KG1 (cell line): ENCODE measurements at places on chromosomes 7 and 10.

GRCh38 chr10:78588194-78588811 is 480.5 kb upstream of the ZMIZ1 start:
- no peak for DNase-seq

- DNase-seq, result no peak
Observed at GRCh38 chr7:53326634-53327033, 291.2 kb downstream of the POM121L12 start.

- no peak for DNase-seq
Observed at GRCh38 chr10:68752711-68753350, 31.8 kb downstream of the CCAR1 start.

DNA sequence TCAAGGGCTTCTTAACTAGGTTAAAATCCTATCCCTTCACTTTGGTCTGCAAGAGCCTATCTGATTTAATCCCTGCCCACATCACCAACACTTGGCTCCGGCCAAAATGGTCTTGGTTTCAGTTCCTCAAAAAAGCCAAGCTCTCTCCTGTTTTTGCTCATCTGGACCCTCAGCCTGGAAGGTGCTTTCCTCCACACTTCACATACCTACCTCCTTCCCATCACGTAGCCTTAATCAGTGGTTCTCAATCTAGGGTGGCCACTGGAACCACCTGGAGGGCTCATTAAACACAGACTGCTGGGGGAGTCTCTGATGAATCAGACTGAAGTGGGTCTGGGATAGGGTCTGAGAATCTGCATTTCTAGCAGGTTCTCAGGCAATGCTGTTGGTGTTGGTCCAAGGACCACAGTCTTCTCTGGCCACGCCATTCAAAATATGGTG is 227.0 kb upstream of the AOAH start:
- no peak for DNase-seq

- DNase-seq, result no peak
Observed at GRCh38 chr7:18511351-18512140, 16.0 kb downstream of the HDAC9 start.

DNA sequence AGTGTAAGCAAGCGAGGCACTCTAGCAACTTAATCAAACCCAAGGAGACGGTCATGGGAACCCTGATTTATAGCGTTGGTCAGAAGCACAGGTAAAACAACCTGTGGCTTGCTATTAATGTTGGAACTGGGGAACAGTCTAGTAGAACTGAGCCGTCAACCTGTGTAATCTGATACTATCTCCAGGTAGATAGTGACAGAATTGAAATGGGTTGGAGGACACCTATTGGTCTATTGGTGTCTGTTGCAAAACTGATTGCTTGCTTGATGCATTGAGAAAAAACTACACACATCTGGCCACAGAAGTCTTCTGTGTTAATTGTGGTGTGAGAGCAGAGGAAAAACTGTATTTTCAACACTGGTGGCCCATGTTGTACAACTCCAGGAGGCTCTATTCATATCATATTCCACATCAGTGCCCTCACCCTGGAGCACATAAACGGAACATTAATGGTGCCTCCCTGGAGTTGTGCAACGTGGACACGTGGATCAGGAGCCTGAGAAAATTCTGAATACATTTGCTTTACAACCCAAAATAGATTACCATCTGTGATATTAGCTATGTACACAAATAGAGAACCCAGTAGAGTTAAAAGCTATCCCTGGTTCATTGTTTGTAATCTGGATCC is 112.2 kb downstream of the MYO3A start:
- DNase-seq, result no peak

- no peak for DNase-seq
Observed at GRCh38 chr10:110655320-110655719, 11.2 kb downstream of the RBM20 start.

DNA sequence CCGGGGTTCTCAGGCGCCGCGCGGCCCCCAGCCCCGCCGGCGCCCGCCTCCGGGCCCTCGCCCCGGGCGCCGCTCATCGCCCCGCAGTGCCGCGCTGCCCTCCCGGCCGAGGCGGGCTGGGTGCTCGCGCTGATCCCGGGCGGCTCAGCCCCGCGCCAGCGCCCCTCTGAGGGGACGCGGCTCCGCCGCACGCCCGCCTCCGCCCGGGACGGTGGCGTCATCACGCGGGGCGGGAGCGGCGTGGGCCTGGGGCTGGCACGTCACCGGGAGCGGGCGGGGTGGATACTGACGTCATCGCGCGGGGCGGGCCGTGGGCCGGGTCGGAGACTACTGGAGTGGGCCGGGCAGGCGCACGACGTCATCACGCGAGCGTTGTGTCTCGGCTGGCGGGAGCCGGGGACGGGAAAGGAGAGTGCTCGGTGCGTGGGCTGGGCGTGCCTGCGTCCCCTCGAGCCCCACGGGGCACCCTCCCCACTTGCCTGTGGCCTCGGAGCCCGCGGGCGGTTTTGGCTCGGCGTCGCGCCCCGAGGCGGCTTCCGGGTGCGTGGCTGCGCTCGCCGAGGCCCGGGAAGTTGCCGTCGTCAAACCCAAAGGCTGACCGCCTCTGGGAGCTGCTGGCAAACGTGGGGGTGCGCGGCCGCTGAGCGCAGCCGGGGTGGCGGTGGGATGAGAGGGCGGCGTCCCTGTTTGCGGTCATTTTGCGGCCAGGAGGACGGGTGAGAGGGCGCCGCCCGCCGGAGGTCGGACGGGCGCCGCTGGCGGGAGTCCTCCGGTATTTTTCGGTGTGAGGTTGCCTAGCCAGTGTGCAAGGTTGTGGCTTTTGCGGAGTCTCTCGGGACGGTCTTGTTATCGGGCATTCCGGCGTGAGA is at the start of gene ESYT2:
Gene ESYT2, minus strand, starts transcription at position 168 of the 869 bp plus-strand sequence. Its CDS starts 91 bp downstream, at position 77.
- peak; percentile 80 for DNase-seq

DNA sequence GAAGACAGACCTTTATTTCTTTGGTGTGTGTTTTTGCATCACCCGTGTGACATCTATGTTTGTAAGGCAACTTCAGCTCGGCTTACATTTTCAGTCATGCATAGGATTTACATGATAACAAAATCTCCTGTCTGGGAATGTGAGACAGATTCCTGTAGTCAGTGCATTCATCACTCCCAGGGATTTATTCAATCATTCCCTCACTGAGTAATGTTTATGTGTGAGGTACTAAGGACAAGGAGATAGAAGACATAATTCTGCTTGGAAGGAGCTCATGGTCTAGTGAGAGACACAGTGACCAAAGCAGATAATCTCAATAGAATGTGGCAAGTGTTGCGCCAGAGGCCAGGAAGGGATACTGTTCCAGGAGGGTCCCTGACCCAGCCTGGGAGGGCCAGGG is 35.2 kb upstream of the BMPER start:
- DNase-seq, result no peak

DNA sequence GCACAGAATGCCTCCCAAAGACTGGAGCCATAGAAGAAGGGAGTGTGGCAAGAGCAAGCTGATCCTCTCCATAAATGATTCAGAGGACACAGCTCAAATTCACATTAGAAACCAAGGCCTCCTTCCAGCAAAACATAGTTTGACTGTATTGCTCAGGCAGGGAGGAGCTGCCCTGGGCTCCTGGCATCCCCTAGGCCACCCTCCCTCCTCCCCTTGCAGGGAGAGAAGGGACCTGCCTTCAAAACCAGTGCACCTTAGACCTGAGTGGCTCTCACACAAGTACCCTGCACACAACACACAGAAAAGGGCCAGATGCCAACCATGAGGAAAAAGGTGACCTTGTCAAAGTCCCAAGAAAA is 64.7 kb downstream of the CREB3L2 start:
- DNase-seq, result no peak

- DNase-seq, result no peak
Observed at GRCh38 chr7:128003167-128003566, 28.1 kb downstream of the LRRC4 start.

DNA sequence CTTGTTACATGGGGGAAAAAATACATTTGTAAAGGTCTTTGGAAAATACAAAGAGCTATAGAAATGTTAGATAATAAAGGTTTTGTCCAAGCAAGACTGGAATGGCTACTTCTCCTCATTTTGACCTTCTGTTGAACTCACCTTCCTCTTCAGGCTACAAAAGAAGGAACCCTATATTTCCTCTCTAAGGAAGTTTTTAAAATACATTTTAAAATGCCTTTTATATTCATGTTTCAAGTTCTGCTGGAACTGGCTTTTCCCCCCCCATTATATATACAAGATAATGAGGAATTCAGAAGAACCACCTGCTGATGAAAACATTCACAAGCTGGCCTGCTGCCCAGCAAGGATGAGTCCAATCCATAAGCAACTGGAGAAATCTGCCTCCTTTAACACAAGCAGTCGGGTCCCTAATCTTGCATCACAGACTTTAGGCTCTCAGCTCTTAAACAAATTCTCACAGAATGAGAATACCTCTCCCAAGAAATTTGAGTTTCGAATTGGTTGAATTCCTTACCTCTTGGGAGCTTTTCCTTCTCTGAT is 44.6 kb downstream of the MTERF1 start:
- DNase-seq, result no peak

GRCh38 chr7:47374538-47374937 is 207.4 kb downstream of the TNS3 start:
- DNase-seq, result no peak
